Thoracic aorta (tissue), 2 donors: ENCODE measurements at places on chromosomes 3 and 15. TPM values are rescaled to one million over a fixed set of nuclear protein-coding genes. Genes with fewer than 3 reads are reported as not detected.

- no peaks in the 10 kb centered on the region for H3K27me3 ChIP-seq
- no peak overlapping the region for H3K27ac ChIP-seq
- no peak for DNase-seq
- no peak overlapping the region for H3K4me3 ChIP-seq
- no peaks in the 10 kb centered on the region for H3K4me1 ChIP-seq
Measured at GRCh38 chr3:134859341-134859740, 64.3 kb downstream of the EPHB1 start.

DNA sequence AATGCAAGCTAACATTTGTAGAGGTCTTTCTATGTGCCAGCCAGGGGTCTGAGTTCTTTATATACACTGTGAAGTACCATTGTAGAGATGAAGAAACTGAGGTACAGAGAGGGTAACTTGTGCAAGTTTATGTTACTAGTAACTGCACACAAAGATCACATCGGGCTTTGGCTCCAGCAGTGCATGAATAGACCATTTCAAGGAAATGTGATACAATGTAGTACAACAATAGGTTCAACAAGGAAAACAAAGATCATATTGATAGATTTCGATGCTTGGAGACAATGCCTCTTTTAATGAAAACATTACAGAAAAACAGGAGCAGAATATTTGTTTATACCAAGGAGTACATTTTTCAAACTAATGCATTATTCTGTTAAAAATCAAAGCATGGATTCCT, 115.3 kb downstream of the POLR2M start:
- no peak for DNase-seq
- no peaks in the 10 kb centered on the region for H3K27me3 ChIP-seq
- no peak overlapping the region for H3K27ac ChIP-seq
- H3K36me3 ChIP-seq: no peaks in the 10 kb centered on the region
- H3K4me1 ChIP-seq: no peaks in the 10 kb centered on the region

TGM5 gene
- total RNA-seq: not detected

DNA sequence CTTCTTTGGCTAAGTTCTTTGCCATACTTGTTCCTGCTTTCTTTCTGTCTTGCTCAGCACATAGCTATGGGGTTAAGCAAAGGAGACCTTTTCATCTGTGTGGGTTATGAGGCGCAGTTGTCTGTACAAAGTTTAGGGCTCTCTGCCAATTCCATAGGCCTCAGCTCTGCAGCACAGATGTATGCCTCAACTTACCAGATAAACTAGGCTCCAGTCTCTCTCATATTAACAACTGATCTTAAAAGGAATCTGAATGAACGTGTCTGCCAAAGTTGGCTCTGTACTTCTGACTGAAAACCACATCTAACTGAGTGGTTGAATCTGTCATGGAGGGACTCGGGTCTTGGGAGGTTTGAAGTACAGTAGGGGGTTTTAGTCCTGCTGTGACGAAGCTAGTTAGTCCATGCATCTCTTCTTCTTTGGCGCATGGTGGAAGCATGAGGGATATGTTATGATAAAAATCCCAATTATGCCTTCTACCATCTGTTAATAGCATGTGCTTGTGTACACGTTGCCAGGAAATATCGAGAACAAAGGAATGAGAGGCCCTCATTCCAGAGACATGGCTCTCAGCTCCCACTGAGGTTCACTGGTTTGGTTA, 114.6 kb upstream of the TSC22D2 start:
- H3K4me1 ChIP-seq: no peaks in the 10 kb centered on the region
- H3K36me3 ChIP-seq: no peaks in the 10 kb centered on the region
- H3K4me3 ChIP-seq: no peak overlapping the region
- no peak for DNase-seq

CCR1 gene
- 27.7 TPM for total RNA-seq

- H3K4me1 ChIP-seq: peaks cover 52% of the 10 kb centered on the region
- no peak for DNase-seq
- peaks cover 10% of the 10 kb centered on the region for H3K36me3 ChIP-seq
- H3K27me3 ChIP-seq: no peaks in the 10 kb centered on the region
- H3K27ac ChIP-seq: peak overlapping the region; percentile 88
Measured at GRCh38 chr3:188286087-188286513, 132.1 kb downstream of the LPP start.

- H3K4me1 ChIP-seq: no peaks in the 10 kb centered on the region
- no peaks in the 10 kb centered on the region for H3K36me3 ChIP-seq
- DNase-seq: no peak
- no peaks in the 10 kb centered on the region for H3K27me3 ChIP-seq
- no peak overlapping the region for H3K4me3 ChIP-seq
Measured at GRCh38 chr15:70339571-70340493, 242.1 kb upstream of the TLE3 start.

DNA sequence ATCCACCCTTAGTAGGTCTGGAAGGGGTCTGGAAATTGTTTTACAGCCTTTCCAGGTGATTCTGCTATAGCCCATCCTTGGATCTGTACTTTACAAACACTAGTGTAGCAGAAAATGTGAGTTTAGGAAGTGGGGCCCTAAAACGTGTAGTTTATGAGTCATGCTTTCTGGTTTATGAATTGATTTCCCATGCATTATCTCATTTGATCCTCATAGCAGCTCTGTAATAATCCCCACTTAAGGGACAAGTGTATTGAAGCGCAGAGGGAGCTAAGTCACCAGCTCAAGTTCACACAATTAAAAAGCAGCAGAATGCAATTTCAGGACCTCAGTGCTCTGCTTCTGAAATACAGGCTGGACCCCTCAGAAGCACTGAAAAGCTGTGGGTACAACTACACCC, 22.7 kb upstream of the STARD5 start:
- no peak overlapping the region for H3K4me3 ChIP-seq
- DNase-seq: no peak
- H3K27me3 ChIP-seq: no peaks in the 10 kb centered on the region
- no peaks in the 10 kb centered on the region for H3K4me1 ChIP-seq
- H3K36me3 ChIP-seq: no peaks in the 10 kb centered on the region

MYZAP gene
- total RNA-seq: 6.8 TPM

GRCh38 chr3:52197499-52197841, 490 bp upstream of the ALAS1 start:
- no peaks in the 10 kb centered on the region for H3K27me3 ChIP-seq
- peak overlapping the region; percentile 59 for H3K27ac ChIP-seq
- peak overlapping the region; percentile 94 for H3K4me3 ChIP-seq
- DNase-seq: no peak
- peaks cover 28% of the 10 kb centered on the region for H3K4me1 ChIP-seq

DNA sequence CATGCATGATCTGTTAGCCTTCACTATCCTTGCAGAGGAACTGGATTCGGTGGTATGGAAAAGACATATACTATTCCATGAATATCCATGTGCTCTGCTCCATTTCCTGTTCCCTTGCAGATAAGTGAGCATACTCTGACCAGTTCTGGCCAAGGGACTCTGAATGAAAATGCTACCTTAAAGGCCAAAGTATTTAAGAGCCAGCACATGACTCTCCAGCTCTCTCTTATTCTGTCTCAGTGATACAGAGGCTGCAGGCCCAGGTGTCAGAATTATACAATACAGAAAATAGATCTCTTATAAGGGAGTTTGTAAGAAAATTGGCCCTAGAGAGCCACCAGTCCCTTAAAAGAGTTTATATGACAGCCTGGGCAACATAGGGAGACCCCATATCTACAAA, 779.7 kb upstream of the CFAP20DC start:
- no peaks in the 10 kb centered on the region for H3K4me1 ChIP-seq
- no peaks in the 10 kb centered on the region for H3K27me3 ChIP-seq
- H3K36me3 ChIP-seq: no peaks in the 10 kb centered on the region
- no peak overlapping the region for H3K4me3 ChIP-seq

CASR gene
- not detected for total RNA-seq
